ENCODE measurements at places on chromosomes 5 and 9.

- no peak for DNase-seq
These were observed 118.1 kb upstream of the NFIL3 start for GRCh38 chr9:91541734-91542133.

DNA sequence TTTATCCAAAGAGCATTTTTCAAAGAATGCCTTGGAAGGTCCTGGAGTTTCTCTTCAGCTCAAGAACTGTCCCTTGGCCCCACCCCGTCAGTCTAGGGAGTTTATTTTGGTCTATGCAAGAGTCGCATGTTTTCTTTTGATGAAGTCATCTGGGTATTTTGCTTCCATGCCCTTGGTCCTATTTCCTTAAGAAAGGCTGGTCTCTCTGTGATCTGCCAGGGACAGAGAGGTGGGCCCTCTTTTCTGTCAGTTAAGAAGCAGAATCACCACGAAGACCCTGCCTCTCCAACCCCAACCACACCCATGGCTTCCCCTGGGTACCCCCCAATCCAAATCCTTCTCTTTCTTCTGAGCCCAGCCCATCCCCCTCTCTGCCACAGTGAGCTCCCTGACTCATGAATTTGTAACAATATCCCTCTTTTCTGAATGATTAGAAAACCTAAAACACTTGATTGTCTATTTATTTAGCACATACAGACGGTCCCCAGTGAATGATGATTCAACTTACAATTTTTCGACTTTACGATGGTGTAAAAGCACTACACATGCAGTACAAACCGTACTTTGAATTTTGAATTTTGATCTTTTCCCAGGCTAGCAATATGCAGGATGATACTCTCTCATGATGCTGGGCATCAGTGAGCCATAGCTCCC is 163.5 kb upstream of the ADRA1B start:
- DNase-seq = no peak

- no peak for DNase-seq
These were observed 49.3 kb downstream of the DUSP1 start for GRCh38 chr5:172721455-172722326.

- no peak for DNase-seq
These were observed 170.4 kb upstream of the KCNN2 start for GRCh38 chr5:114191441-114191840.

- DNase-seq = no peak
These were observed 31.0 kb upstream of the ZFR start for GRCh38 chr5:32475334-32476097.

GRCh38 chr5:77709993-77710685 is 66.0 kb downstream of the TBCA start:
- DNase-seq = no peak

DNA sequence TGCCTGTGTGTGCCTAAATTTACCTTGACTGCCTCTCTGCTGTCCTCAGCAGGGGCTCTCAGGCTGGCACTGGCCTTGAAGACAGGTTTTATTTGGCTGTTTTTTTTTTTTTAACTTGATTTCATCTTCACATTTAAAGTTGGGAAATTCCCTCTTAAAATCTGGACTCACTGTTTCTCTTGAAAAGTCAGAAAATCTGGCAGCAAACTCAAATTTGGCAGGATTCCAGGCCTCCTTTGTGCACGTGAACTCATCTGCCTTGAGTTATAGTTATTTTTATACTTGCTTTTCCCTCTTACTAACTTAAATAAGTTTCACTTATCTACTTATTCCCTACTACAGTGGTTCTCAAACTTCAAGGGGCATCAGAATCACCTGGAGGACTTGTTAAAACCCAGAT is 118.4 kb upstream of the MAP3K1 start:
- DNase-seq = no peak

GRCh38 chr9:20619487-20620200 is 2.7 kb downstream of the MLLT3 start:
- DNase-seq = no peak
